HT1080 (cell line): ENCODE measurements at places on chromosomes 7 and 10.
A peak's percentile ranks its signal among the peaks of the same experiment; 100 is the strongest.

DNA sequence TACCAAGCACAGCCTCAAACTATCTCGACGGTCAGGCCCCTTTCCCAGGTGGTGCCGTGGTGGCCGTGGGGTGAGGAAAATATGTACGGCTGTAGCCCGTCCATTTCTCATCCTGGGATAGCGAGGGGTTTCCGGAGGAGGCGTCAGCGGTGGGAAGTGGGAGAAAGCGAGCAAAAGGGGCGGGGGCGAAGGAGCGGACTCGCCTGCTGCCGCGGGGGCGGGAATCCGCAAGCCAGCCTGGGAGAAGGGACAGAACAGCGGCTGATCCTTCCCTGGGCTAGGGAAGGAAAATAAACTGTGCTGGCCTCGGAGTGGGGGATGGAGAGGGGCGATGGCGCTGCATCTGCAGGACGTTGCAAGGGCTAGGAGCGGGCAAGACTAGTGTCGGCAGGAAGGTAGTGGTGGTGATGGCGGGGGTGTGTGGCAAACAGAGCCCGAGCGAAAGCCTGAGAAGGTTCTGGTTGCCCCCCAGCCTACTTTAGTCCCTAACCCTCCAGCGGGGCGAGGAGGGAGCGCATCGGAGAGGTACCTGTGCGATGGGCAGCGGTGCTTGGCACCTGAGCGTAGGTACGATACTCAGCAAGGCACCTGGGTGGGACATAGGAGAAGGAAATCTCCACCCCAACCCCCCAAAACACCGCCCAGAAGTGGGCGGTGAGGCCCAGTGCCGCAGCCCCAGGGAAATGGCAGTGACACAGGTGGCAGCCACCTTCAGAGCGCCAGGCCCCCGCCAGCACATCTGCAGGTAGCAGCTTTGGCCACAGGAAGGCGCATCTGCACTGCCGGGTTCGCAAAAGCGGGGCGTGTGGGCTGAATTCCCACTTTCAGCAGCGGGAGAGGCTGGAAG is 49.9 kb upstream of the STEAP1B start:
- DNase-seq = no peak

DNA sequence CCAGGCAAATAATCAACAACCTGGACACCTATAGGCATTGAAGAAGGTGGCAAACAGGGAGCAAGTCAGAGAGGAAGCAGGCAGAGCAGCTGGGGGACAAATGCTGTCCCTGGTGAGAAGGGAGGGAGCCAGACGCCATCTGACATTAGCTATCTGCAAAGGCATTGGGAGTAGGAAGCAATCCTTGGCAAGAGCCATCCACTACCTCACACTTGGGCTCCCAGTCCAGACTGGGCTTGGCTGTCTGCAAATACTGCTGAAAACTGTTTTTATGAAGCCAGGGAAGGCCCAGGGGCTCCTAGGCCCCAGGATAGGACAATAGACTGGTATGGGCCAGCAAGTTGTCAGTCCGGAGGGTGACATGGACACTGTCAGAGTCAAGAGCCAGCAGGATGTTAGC is 132.5 kb downstream of the SORBS1 start:
- no peak for DNase-seq

DNA sequence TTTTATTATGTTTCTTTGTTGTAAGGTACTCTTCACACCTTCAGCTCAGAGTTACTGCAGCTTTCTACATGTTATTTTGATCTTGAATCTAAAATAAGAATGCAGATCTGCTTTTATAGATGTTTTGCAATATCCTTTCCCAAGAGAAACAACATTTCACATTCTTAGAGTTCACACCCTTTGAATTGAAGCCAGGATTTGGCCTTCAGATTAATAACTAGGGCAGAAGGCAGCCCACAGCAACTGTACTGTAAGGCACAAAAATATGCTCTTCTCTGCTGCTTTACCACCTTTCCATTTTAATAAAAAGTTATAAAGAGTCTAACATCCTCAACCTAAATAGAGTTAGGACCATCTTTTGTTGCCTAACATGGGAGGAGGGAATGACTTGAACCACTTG is 224.7 kb downstream of the LHFPL3 start:
- no peak for DNase-seq

- no peak for DNase-seq
Observed at GRCh38 chr10:96975136-96975535, 143.0 kb downstream of the LCOR start.

DNA sequence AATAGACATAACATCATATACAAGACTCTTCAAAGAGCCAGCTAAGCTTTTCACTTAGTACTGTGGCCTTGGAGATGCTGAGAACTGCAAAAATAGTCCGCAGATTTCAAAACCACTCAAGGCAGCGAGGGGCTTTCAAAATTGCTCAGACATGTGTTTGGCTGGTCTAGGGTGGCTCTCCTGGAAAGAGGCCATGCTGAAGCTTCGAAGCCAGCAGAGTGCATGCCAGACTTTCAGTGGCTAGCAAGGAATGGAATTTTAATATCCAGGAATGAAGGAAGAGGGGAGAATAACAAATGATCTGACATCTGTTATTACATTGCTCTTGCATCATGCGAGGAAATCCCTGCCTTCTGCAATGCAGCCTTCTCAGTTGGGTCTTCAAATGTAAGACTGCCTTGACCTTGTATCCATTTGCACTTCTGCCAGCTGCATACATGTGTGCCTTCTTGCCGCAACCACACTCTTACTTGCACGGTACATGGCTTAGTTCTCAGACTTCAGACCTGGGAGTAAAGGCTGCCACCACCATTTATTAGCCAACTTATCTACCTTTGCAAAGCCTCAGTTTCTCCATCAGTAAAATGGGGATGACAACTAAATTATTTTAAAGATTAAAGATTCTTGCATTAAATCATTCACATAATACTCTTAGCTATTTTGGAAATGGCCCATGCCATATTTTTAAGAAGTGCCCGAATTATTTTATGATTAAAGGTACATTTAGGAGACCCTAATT is 55.9 kb downstream of the ITIH5 start:
- no peak for DNase-seq

DNA sequence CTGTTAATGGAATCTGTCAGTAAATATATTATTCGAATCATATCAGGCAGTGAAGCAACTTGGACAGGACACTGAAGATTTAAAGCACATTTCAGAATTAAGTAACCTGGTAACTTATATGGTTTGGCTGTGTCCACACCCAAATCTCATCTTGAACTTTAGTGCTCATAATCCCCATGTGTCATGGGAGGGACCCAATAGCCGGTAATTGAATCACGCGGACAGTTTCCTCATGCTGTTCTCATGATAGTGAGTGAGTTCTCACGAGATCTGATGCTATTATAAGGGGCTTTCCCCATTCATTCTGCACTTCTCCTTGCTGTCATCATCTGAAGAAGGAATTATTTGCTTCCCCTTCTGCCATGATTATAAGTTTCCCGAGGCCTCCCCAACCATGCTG is 83.2 kb upstream of the COL1A2 start:
- no peak for DNase-seq

GRCh38 chr7:44411306-44411705 is 79.2 kb downstream of the NUDCD3 start:
- no peak for DNase-seq

DNA sequence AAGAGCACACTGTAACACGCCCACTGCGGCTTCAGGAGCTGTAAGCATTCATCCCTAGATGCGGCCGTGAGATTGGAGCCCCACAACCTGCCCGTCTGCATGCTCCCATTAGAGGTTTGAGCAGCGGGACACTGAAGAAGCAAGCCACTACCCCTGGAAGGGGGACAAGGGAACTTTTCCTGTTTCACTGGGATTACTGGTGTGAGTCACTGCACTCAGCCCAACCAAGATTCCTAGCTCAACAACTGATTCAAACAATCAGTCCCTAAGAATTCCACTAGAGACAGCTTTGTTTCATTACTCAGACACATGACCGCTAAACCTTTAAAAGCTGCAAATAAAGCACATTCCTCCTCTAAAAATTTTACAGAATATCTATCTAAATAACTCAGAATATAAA is 69.8 kb downstream of the ORC5 start:
- DNase-seq = peak; percentile 64

- no peak for DNase-seq
Observed at GRCh38 chr10:71234004-71234894, 21.9 kb downstream of the UNC5B start.

DNA sequence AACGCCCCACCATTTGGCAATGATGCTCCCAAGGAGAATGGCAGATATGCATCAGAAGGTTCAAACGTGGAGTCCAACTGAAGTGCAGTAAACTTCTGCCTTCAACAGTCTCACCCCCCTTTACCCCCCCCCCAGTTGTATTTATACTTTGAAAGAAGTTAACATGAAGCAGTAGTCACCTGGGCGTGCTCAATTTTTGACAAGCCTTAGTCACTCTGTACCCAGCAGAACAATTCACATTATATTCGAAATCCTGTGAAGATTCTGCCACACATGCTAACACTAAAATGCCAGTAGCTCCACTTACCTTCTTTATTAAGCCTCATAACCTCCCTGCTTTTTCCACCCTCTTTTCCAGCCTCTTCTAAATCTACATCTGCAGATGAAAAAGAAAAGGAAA is 894 bp downstream of the ATXN7L1 start:
- no peak for DNase-seq

- no peak for DNase-seq
Observed at GRCh38 chr7:152881893-152882292, 122.3 kb downstream of the ACTR3B start.

- no peak for DNase-seq
Observed at GRCh38 chr10:69506834-69507713, 55.8 kb downstream of the TSPAN15 start.

GRCh38 chr7:28410628-28411531 is 1.4 kb upstream of the CREB5 start:
- DNase-seq = peak; percentile 50

GRCh38 chr10:48603421-48604038 is 1.3 kb downstream of the ARHGAP22 start:
- DNase-seq = peak; percentile 34

- no peak for DNase-seq
Observed at GRCh38 chr7:81068-81925, 111.1 kb upstream of the FAM20C start.

DNA sequence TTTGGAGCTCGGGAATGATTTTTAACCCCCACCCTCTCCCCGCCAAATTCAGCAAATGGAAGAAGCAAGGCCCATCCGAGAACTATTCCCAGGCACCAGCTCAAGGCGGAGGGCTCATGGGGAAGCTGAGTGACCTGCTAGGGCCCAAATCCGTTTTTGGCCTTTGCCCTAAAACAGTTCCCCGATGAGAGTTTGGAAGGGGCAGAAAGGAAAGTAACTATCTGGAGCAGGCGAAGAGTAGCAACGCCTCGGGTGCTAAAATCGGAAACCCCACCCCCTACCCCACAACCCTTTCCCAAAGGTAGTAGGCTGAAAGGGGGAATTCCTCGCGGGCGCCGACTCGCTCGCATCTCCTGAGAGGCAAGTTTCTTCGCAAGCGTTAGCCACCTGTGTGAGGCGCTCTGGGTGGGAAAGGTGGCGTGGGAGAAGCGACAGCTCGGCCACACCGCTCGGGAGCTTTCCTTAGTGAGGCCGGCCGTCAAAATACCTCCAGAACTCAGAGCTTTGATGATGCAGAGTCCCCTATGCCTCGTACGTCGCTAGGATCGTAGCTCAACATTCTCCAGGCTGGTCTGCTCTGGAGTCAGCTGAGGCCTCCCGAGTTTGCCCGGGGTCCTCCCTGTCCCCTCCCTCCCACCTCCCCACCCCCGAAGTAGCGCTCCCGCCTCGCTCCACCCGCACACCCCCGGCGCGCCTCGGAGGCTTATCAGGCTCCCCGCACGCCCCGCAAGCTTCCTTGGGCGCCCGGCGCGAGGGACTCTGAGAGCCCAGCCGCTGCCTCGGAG is 642 bp upstream of the PRKG1 start:
- no peak for DNase-seq

GRCh38 chr7:75575488-75576121 is 83.5 kb downstream of the SPDYE5 start:
- no peak for DNase-seq

GRCh38 chr10:57964351-57964750 is 303.3 kb downstream of the IPMK start:
- DNase-seq = peak; percentile 89

DNA sequence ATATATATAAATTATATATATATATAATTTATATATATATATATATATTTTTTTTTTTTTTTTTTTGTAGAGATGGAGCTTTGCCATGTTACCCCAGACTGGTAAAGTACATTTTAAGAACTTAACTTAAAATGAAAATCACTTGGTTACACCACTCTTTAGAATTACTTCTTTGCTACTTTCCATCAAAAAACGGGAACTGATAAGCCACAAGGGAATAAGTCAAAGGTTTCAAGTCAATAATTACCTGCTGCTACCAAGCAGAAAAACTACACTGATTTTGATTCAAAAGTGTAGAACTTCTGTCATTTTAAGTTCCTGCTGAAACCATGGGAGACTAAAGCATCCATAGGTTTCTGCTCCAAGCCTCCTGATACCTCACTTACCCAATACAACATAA is 12.2 kb downstream of the PPA1 start:
- DNase-seq = no peak

- DNase-seq = no peak
Observed at GRCh38 chr7:74143383-74143782, 30.8 kb upstream of the EIF4H start.

- no peak for DNase-seq
Observed at GRCh38 chr7:135361788-135362187, 128.2 kb downstream of the STRA8 start.

DNA sequence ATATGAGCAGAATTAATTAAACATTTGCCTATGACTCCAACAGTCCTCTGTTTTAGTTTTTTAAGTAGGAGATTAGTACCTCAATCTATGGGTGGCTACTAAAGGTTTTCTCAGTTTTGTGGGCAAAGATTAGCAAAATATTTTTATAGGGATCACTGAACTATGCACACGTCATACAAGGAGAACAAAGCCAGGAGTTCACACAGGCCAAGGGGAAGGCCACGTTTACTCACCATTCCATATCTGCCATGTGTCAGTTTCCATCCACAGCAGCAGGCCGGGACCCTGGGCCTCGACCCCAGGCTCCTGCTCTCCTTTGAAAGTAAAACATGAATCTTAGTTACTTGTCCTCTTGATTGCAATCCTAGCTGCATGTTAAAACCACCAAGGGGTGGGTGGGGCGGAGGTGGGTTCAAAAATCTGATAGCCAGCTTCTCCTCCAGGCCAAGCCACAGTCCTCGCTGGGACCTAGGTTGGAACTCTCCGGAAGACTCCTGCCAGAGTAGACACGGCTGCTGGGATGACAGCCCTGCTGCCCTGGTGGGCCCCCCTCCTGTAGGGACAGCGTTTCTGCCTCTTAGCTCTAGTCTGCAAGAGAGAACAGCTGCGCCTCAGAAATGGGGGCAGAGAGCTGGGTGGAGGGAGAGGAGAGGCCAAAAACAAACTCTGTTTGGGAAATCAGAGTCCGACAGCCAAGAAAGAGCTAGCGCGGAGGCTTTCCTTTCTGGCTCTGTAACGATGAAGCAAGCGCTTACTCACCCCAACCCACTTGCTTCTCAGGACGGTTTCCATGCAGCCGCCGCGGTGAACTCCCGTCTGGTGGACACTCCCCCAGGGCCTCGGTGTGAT is 35.6 kb downstream of the PITRM1 start:
- DNase-seq = no peak

DNA sequence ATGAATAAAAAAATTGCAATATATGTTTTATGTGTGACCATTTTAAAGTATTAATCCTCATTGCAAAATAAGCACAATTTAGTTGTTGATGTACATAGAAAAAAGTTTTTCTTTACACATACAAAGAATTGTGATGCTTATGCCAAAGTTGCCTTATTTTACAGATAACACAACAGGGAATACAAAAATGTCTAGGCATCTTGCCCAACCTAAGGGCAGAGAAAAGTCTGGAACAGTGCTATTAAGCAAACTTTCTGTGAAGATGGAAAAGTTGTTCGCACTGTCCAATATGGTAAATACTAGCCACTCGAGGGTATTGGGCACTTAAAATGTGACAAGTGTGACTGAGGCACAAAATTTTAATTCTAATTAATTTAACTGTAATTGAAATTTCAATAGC is 190.2 kb upstream of the HGF start:
- no peak for DNase-seq

GRCh38 chr7:7443806-7444350 is 91.8 kb downstream of the COL28A1 start:
- no peak for DNase-seq
